ENCODE measurements at places on chromosomes 5 and 9. TPM values are rescaled to one million over a fixed set of nuclear protein-coding genes. Genes with fewer than 3 reads are reported as not detected.

Gene CDH9
- total RNA-seq = not detected

Gene PCDHGA2
- 3.5 TPM for total RNA-seq

Gene BRD3OS
- 24.7 TPM for total RNA-seq

Gene NUTM2F
- total RNA-seq = not detected

Gene ANKRD34B
- not detected for total RNA-seq

Gene BRD8
- total RNA-seq = 21.9 TPM

Gene GLT6D1
- not detected for total RNA-seq

Gene C9orf43
- total RNA-seq = 0.24 TPM

Gene REEP5
- total RNA-seq = 52.4 TPM

Gene KCNMB1
- not detected for total RNA-seq

Gene SPATA6L
- not detected for total RNA-seq

Gene CMYA5
- 0.25 TPM for total RNA-seq

Gene CNTFR
- 0.56 TPM for total RNA-seq

Gene SOX30
- total RNA-seq = not detected

Gene PCDHGA7
- 9.9 TPM for total RNA-seq

Gene ADAMTS12
- total RNA-seq = 20.8 TPM

Gene CMBL
- total RNA-seq = 24.8 TPM

Gene EFNA5
- total RNA-seq = 4.6 TPM

Gene SV2C
- total RNA-seq = not detected

Gene PELO
- total RNA-seq = 11.2 TPM

Gene CSF1R
- 0.15 TPM for total RNA-seq

Gene PLAC8L1
- not detected for total RNA-seq

Gene TRIP13
- 4.4 TPM for total RNA-seq

Gene CDH10
- not detected for total RNA-seq
